ENCODE measurements at places on chromosomes 3 and 15.

GRCh38 chr3:171673951-171674350, 136.3 kb downstream of the PLD1 start:
- no peak for DNase-seq

GRCh38 chr15:71734709-71735384, 75.5 kb upstream of the NR2E3 start:
- DNase-seq = no peak

DNA sequence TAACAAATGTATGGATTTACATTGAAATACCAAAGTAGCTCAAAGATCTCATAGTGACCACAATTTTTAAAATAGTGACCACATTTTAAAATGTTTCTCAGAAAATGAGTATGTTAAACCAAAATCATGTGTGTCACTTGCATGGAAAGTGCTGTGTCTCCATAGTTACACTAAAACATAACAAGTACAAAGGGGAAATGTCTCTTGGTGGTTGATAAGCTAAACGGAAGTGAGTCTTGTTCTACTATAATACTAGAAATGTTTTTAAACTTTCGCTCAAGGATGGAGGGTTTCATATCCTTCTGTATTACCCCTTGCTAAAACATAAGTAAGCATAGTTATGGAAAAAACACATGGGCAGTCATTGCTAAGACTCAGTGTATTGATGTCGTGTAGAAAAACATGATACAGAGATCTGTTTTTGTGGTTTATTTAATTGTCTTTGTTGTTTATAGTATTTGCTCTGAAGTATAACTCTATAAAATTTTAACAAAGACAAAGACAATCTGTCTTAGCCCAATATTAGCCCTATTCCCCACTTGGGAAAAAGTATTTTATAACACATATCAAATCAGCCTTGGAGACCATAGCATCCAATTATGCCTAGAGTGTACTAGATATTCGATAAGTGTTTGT, 27.0 kb upstream of the DENND4A start:
- no peak for DNase-seq

DNA sequence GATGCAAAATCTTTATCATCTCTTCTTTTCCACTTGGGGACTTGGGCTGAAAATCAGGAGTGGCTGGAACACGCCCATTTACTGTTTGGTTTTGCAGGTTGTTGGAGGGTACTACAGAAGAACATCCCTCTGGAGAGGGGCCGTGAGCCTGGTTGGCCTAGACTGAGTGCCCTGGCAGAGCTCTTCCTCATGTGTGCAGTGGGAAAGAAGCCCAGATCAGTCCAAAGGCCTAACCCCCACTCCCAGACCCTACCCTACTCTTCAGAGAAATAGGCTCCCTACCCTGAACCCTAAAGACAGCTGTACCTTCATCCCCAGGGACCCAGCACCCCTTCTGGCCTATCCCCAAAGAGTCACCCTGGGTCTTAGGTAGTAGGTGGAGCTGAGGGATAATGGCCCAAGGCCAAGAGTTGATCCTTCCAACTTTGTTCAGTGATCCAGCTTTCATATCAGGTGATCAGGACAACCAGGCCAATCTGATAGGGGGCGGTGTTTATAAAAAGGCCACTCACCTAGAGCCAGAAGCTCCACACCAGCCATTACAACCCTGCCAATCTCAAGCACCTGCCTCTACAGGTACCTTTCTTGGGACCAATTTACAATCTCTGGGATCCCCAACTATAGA, at the start of gene CYP1A2:
Gene CYP1A2, plus strand, starts transcription at position 524 of the 625 bp plus-strand sequence. CDS start 894 bp downstream, outside the sequence.
- DNase-seq = no peak

- DNase-seq = no peak
Observed at GRCh38 chr3:138748190-138748589, 86.5 kb downstream of the PIK3CB start.

DNA sequence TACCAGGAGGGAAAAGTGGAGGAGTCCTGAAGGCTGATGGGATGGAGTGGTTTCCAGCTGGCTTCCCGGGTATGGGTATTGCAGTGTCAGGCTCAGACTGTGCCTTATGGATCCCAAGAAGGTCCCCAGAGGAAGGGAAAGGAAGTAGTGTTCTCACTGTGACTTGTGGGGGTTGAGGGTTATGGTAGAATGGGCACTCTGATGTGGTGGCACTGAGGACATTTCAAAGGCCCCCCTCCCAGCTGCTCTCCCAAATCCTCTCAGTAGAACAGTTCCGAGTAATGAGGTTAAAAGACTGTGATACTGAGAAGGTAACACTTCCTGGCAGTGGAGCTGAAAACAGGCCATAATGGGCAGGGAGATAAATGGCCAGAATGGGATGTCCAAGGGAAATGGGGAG, 23.1 kb upstream of the TIMP4 start:
- no peak for DNase-seq

DNA sequence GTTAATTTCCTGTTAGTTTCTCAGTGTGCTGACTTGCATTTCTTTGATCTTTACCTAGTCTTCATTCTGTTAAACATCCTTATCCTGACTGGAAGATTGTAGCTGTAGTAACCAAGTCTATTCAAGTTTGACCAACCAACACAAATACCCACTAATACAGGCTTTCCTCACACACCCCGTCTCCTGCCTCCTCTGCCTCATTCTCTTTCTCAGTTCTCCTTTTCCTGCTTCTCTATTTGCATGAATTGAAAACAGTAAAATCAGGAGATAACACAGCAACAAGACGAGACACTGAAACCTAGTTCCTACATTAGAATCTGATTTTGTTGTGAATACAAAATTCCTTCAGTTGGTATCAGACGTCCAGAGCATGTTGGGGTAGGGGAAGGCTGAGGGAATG, 116.9 kb upstream of the ARPP21 start:
- no peak for DNase-seq

DNA sequence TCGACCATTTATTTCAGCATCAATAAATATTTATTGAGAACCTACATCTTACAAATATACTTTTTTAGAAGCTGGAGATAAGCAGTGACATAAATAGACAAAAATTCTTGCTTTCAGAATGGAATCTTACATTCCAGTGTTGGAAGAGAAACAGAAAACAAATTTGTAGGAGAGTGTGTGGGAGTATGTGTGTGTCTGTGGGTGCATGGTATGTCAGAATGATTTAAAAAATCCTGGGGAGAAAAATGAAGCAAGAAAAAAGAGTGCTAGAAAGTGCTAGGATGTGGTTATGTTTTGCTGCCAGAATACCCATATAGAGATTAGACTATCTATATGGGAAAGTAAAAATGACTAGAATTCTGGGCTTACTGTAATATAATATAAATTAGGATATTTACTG, 561.7 kb upstream of the SGO1 start:
- no peak for DNase-seq

DNA sequence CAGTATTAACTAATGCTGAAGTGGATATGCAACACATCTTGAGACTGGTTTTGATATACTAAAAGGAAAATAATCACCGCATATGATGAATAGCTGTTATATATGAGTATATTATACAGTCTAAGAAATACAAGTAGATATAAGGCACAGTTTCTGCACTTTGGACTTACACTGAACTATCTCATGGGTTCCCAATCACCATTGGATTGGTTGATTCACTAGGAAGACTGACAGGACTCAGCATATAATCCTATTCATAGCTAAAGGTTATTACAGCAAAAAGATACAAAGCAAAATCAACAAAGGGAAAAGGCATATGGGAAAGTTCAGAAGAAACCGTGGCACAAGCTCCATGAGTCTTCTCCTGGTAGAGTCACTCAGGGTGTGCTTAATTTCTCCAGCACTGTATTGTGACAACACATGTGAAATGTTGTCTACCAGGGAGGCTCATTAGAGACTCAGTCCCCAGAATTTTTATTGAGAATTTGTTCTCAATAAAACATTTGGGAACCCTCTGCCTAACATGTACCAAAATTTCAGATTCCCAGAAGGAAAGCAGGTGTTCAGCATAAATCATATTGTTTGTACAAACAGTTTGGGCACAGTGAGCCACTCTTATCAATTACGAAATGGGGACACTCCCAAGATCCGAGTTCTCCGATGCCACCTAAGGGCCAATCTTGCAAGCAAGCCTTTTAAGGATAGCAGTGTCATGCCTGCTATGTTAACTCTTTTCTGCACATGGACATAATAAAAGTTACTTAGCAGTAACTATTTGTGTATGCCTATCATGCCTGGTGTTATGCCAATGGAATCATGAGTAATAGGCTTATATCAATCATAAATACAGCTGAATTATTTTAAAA, 26.8 kb downstream of the CMC1 start:
- no peak for DNase-seq

GRCh38 chr3:157175691-157176507, 16.0 kb upstream of the CCNL1 start:
- DNase-seq = no peak

GRCh38 chr15:99755692-99756409, 22.6 kb upstream of the LYSMD4 start:
- DNase-seq = no peak

GRCh38 chr3:37990527-37990926, at the start of gene VILL:
Gene VILL, plus strand, starts transcription at chr3:37990786. Its CDS starts 2,887 bp downstream, at chr3:37993673.
- DNase-seq = no peak

- DNase-seq = no peak
Observed at GRCh38 chr3:45737234-45737633, 48.0 kb downstream of the SACM1L start.

DNA sequence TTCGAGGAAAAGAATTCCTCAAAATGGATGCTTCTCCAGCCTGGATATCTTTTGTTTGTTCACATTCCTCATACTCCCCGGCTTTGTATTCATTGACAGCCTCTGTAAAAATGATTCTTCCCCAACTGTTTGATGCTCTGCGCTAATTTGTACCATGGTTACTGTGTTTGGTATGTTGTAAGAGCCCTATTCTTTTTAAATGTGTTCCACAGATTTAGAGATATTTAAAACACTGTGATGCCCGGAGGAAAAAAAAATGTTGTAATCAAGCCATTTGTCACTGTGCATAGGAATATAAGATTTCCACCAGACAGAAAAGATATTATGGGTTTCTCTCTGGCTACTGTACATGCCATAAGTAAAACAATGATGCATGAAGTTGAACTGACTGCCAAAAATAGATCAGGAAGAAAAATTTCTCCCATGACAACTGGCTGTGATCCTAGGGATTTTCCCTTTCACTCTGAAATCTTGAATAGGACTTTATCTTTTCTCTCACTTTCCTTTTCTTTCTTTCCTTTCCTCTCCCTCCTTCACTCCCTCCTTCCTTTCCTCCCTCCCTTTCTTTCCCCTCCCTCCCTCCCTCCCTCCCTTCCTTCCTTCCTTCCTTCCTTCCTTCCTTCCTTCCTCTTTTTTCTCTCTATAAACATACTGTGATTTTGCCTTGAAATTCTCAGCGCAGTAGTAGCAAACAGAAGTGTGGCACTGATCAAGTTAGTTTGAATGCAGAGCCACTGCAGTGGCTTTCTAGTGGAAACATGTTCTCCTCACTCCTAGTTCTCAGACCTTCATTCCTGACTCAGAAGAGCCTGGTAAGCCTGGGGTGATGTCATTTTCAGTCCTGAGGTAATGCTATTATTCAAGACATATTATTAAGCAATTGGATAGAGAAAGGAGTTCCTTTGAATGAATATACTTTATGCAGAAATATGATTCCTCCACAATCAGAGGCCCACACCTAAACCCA, 254.9 kb upstream of the TBL1XR1 start:
- DNase-seq = no peak

All from activated T-helper 1 cell treated with Interleukin-2 at 50 U/mL for 16 hours (primary cell).